ENCODE measurements at places on chromosomes 3 and 15.

DNA sequence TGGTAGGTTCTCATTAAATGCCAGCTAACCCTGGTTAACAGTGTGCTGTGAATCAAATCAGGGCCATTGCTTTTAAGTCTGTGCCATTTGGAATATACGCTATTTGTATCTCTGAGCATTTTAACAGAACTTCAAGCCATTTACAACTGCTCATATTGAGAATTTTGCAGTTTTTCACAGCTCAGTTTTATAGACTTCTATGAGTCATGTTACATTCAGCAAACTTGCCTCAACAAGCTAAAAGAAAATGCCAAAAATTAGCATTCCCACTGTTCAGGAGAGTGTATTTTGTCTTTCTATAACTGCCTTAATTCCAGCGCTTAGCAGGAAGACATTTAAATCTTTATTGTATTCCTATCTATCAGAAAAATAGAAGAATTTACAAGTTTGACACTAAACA lies 196.4 kb downstream of the GBE1 start:
- no peak for DNase-seq

DNA sequence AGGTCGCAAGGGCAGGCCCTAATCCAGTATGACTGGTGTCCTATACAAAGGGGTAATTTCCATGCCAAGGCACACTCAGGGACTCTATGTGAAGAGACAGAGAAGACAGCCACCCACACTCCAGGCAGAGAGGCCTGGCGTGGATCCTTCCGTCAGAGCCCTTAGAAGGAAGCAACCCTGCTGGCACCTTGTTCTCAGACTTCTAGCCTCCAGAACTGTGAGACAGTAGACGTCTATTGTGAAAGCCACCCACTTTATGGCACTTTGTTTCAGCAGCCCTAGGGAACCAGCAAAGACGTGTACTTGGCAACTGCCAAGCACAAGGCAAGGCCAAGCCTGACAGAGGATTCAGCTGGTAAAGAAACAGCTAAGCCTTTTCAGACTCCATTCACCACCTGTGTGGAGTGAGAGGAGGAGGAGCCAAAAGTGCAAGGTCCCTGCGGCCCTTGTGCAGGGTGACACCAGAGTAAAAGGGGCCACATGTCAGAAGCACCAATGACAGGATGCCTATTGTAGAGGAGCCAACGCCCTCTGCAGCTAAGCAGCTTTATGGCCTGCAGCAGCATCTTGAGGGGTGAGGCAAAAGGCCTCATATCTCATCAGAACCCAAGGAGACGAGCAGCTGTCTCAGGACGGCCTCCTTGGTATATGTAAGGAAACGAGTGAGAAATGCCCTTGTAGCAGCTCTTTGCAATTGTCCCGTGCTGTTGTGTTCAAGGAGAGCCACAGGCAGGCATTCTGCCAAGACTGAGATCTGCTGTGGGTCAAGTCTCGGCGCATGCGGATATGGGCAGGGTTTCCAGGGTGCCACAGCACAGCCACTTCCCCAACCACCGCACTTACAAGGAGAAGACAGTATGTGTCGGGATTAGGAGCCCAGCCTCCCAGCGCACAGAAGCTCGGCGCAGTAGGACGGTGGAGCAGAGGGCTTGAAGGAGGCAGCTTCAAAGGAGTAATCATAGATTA lies 121.5 kb upstream of the LIPC start:
- no peak for DNase-seq

- no peak for DNase-seq
These were observed 84.2 kb upstream of the SLC4A7 start for GRCh38 chr3:27568393-27568792.

DNA sequence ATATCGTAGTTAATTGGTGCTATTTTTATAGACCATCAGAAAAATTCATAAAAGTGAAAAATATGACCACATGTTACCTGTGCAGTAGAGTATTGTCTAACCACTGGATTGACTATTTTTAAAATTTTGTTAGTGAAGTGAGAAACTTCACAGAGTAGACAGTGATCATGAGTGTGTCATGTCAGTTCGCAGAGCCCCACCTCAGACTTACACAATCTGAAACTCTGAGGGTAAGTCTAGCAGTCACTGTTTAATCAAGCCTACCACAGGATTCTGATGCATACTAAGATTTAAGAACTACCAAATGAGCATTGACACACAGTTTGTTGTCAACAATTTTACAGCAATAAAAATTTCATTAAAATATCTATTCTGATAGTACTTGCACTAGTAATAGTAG lies 552.9 kb upstream of the SUCLG2 start:
- DNase-seq: no peak

GRCh38 chr3:2706144-2706835 lies 403.9 kb downstream of the IL5RA start:
- no peak for DNase-seq
